ENCODE measurements at places on chromosomes 13 and 19. TPM values are rescaled to one million over a fixed set of nuclear protein-coding genes. Genes with fewer than 3 reads are reported as not detected.
A peak's percentile ranks its signal among the peaks of the same experiment; 100 is the strongest.

Gene SHC2
- total RNA-seq = 0.26 TPM

DNA sequence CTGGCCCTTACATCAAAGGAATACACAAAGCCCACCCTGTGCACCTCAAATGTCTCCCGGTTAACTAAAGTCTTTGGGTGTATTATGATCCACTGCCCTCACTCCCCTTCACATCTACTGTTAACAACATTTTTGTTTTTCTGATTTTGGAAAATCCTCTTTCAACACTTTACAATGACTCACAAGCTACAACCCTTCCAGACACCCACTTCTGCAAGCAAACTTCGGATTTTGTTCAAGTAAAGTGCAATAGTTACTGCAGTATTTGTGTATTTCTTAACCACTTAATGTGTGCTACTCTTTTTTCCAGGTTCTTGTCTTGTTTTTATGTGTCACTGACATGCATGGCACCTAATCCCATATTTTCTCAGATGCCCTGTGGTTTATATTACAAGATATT is 101.1 kb downstream of the EDNRB start:
- ATAC-seq = no peak

- ATAC-seq = no peak
Observed at GRCh38 chr13:40503966-40504591, 162.4 kb downstream of the FOXO1 start.

DNA sequence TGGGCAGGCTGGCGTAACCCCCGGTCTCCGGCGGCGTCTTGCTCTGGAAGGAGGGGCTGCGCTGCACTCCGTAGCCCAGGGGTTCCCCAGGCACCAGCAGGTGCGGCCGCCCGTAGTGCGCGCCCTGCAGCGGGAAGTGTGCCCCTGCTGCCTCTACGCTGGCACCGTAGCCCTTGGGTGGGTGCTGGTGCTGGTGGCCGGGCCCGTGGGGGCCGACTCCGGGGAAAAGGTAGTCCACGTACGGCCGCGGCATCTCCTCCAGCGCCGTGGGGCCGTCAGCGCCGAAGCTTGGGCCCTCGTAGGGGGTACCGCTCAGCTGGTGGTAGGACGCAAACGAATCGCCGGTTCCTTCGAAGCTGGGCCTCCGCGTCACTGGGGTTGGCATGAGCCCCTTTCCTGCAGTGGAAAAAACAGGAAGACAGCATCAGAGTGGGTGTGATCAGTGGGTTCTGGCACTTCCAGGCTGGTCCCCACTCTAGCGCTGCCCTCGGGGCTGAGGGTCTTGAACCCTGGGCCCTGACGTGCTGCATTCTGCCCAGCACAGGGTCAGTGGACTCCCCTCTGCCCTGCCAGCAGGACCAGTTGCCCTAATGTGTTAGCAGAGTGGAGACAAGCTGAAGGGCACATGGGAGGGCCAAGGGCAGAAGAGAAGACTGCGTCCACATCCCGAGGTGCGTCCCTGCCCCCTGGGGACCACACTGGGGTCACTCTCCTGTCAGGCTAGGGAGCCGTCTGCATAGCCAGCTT is 72.3 kb downstream of the LATS2 start:
- no peak for ATAC-seq

DNA sequence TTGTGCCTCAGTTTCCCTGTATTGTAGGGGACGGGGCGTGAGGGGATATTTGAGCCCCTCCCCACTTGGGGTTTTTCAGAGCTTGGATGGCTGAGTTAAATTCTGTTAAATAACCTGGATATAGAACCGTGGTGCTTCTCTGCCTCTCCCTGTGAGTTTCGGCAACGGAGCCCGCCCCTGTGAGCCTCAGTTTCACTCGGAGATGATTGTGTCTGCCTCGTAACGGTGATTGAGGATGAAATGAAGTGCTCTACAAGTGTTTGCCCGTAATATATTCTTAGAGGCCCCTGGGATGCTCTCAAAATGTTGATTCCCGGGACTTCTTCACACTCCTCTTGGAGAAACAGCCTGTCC is 509 bp downstream of the KXD1 start:
- ATAC-seq = peak; percentile 14

Gene CADM4
- 0.61 TPM for total RNA-seq

- ATAC-seq = no peak
Observed at GRCh38 chr13:72566526-72566925, 160.9 kb downstream of the MZT1 start.

Gene MAP4K1
- 310 TPM for total RNA-seq

Measured in activated T-helper 17 cell treated with anti-CD3 and anti-CD28 coated beads, Interleukin-2, amount 50 U/mL, for 72 hours (primary cell).